ENCODE measurements at places on chromosomes 3 and 15.

DNA sequence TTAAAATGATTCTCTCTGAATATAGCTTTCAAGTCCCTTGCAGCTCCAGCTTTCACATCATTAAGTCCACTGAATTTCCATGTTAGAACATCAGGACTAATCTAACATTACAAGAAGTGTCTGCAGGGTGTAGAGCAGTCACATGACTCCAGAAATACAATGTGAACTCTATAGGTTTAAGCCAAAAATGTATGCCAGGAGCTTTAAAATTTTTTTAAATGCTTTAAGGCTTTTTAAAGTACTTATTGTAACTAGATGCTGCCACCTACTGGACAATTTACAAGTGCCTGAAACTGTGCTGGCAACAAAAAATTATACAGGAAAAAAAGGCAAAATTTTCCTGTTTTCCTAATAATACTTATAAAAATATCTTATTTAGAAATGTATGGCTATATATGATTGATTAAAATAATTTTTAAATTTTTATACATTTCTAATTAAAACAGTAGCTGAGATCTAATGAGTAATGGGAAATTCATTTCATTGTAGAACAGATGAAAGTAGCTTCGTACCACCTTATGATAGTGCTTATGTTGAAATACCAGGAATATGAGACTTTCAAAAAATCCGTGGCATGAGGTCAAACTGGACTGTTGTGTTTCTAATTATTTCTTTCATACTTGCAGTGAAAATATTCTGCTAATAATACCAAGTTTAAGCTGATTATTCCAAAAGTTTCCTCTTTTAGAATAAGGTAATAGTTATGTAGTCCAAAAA lies 25.7 kb downstream of the FSIP1 start:
- peak; percentile 74 for DNase-seq

DNA sequence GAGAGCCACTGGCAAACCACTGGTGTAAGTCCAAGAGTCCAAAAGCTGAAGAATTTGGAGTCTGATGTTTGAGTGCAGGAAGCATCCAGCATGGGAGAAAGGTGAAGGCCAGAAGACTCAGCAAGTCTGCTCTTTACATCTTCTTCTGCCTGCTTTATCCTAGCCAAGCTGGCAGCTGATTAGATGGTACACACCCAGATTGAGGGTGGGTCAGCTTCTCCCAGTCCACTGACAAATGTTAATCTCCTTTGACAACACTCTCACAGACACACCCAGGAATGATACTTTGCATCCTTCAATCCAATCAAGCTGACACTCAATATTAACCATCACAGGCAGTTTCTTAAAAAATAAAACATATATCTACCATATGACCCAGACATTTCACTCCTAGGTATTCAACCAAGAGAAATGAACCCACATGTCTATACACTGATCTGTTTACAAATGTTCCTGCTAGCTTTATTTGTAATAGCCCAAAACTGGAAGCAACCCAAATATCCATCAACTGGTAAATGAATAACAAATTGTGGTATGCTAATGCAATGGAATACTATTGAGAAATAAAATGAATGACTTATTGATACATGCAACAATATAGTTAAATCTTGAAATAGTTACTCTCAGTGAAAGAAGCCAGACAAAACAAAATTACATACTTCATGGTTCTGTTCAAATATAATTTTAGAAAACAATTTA lies 373.8 kb downstream of the ZNF385D start:
- DNase-seq = no peak

DNA sequence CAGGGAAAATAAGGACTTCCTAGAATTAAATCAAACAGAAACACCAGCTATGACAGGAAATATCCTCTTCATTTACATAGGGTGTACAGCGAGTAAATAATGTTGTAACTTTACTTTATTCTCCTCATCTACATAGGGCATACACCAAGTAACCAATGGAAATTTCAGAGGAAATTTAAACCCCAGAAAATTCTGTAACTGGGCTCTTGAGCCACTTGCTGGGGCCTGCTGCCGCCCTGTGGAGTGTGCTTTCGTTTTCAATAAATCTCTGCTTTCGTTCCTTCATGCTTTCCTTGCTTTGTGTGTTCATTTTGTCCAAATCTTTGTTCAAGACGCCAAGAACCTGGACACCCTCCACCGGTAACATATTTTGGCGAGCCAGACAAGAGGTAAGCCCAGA lies 990.4 kb upstream of the CADM2 start:
- no peak for DNase-seq

DNA sequence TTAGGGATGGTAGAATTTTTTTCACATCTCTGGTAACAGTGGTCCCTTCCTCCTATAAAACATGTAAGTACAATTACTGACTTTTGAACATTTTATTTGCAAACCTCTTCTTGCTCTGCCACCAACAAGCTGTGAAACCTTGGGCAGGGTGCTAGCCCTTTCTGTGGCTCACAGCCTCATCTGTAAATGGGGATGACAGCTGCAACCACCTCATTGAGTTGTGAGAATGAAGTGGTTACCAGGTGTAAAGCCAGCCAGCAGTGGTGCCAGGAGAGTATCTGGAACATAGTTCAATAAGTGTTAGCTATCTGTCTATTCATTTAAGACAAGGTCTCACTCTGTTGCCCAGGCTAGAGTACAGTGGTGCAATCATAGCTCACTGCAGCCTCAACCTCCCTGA lies 278.1 kb downstream of the ERC2 start:
- DNase-seq = no peak

DNA sequence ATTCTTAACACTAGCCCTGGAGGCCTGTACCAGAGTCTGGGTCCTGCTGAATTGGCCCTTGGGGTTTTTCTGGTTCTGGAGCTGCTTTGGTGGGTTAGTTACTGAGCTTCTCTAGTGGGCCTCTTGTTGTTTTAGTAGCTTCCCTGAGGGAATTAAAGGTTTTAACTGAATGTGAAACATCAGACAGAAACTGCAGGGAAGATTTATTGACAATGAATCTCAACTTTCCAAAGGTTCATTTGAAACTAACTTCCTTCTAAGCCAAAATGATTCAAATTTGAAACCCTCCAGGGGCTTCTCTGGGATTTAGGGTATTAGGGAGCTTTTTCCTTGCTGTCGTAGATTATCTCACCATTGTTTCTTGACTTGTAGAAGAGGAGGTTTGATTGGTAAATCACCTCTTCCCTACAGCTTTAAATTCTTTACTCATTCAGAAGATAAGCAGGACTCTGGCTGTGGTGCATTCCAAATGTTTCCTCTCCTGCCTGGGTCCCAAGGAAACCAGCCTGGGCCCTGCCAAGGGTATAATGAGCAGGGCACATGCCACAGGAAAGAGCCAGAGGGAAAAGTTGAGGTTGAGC lies 71.0 kb downstream of the TP63 start:
- no peak for DNase-seq

DNA sequence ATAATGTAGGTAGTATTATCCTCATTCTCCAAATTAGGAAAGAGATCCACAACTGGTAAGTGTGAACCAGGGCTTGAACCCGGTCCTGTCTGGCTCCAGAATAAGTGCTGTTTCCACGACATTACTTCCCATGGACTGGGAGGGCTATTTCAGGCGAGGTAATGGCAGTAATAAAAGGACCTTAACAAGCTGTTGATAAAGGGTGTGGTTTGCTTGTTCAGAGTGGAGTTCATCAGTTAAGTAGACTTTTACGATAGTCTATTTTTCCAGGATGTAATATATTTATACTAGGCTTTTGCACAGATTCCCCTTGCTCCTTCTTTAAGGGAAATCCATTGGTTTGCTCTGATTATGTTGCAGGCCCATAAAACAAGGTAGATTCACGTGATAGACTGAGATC lies 88.4 kb upstream of the TNFAIP8L3 start:
- no peak for DNase-seq

DNA sequence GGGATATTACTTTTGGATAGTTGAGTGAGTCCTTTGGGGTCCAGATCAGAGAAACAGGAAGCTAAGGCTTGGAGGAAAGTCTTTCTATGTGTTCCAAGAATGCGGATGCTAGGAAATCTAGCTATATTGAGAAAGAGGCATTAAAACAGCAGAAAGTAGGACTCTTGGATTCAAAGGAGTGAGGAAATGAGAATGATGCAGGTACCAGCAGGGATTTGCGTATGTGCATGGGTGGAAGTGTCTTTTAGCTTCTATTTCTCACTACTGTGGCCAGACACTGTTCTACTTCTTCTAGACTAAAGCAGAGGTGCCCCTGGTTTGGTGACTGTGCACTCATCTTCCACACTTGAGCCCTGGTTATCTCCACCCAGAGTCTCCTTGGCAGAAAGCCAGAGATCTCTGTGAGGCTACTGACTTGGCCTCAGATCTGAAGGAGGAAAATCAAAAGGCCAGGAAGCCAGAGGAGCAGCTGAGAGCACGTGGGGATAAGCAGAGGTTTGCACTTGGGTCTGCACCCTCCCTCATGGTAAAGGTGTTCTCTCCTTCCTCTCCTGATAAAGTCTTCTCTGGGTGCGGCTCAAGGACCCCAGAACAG lies 44.3 kb downstream of the ATP2B2 start:
- no peak for DNase-seq

DNA sequence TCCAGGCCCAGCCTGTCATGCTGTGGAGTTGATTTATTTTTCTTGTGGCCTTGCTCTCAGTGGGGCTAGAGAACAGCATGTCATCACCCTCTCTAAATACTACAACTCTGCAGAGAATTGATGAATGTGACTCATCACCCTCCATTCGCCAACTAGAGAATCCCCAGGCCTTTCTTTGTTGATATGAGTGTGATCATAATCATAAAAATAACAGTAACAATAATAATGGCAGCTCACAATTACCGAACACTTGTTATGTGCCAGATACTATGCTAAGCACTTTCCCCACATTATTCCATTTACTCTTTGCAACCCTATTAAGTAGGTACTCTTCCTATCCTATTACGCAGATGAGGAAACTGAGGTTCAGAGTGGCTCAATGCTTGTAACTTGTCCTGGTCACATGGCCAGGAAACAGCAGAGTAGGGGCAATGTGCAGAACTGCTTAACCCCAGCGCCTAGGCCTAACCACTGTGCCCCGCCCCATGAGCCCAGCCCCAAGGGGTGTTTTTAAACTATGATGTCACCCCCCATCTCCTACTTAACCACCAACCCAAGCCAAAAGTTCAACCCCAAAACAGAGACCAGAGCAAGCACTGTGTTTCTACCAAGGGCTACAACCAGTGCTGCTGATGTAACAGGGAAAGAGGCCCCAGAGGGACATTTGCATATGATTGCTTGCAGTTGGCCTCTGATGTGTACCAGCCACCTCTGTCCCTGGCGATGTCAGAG lies 104.5 kb downstream of the ADCY5 start:
- peak; percentile 6 for DNase-seq

- DNase-seq = peak; percentile 8
Observed at GRCh38 chr15:89003865-89004725, 84.2 kb upstream of the ABHD2 start.

DNA sequence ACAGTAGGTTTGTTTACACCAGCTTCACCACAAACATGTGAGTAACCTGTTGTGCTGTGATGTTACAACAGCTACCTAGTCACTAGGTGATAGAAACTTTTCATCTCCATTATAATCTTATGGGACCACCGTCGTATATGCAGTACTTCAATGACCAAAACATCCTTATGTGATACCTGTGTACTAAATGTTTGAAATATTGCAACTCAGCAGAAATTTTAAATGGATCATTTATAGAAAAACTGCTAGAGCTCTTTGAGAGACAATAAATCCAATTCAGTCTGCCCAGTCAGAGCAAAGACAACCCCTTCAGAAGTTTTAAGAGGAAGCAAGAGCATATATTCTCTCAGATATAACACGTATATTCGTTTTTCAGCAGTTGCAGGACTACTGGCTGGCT lies 73.4 kb downstream of the THBS1 start:
- DNase-seq = no peak

- DNase-seq = no peak
Observed at GRCh38 chr3:64046592-64046991, 23.3 kb upstream of the PSMD6 start.

- DNase-seq = no peak
Observed at GRCh38 chr3:48118928-48119327, 69.3 kb downstream of the CDC25A start.

- no peak for DNase-seq
Observed at GRCh38 chr3:26590919-26591484, 31.6 kb upstream of the LRRC3B start.

DNA sequence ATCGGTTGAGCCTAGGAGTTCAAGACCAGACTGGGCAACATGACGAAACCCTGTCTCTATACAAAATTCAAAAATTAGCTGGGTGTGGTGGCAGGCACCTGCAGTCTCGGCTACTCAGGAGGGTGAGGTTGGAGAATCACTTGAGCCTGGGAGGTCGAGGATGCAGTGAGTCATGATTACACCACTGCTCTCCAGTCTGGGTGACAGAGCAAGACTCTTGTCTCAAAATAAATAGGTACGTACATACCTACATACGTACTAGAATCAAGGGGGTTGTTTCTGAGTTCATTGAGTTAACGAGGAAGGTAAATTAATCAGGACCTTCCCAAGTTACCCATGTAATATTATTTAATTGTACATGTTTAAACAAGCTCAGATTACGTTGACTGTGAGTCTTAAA lies 97.5 kb downstream of the CHL1 start:
- DNase-seq = no peak
